Stimulated activated CD8-positive, alpha-beta memory T cell treated with anti-CD3 and anti-CD28 coated beads, Interleukin-7, amount 100 ng/mL, for 48 hours (primary cell): ENCODE measurements at places on chromosomes 13 and 19.

DNA sequence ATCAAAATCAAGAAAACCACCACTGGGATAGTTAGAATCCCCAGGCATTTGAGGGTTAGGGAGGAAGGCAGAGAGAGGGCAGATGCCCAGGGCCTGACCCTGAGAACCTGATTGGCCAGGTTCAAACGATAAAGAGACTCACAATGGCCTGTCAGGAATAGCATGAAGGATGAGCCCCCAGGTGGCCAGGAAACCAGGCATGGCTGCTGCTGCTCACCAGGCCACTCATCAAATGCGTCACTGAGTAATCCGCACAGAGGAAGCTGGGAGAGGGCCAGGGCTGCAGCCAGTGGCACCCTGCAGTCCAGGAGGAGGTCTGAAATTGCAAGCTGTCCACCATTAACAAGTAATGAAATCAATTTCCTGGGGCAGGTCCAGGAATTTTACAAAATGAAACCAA, 111.3 kb downstream of the KATNAL1 start:
- DNase-seq, result no peak

- no peak for DNase-seq
These were observed 76.6 kb upstream of the SPATA13 start for GRCh38 chr13:24083722-24084421.

GRCh38 chr19:51739466-51740213, 12.0 kb downstream of the FPR1 start:
- DNase-seq, result no peak

DNA sequence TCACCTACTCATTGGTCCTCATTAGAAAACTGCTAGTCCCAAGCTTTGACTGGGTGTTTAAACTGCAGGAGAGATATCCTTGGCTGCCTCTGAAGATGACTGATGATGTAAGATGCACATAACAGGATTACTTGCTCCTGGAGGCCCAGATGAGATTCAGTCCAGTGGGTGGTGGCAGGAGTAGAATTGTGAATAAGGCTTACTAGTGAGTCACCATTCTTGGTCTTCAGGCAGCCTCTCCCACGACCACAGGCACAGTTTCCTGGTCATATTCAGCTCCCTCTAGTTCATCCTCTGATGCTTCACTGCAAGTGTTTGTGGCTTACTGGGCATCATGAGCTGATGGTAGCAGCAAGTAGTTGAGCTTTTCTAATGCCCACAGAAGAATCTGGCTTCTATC, 12.1 kb downstream of the SERTM1 start:
- DNase-seq, result no peak

DNA sequence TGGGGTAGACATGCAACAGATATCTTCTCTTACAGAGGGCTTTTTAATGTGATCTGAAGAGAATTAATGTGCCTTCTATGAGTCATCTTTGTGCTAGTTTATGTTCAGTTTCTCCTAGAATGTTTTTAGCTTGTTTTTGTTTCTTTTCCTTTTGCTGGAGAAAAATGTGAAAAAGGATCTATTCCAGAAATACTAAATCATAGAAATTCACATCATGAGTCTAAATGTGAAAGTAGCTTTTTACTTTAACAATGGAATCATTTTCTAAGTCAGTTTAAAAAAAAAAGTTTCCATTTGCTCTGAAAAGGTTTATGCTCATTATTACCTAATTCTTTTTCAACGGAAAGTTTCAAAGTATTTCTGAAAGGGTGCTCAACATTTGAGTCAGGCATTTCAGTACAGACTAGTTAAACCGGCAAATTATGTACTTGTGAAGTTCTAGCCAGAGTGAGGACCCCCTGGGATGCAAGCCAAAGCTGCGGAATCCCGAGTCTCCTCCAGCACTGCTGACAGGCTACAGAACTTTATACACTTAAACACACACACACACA, 72.9 kb downstream of the SPATA13 start:
- no peak for DNase-seq

GRCh38 chr19:47752440-47753211, 7.3 kb downstream of the NOP53 start:
- no peak for DNase-seq

- DNase-seq, result no peak
These were observed 12.4 kb downstream of the SH2D3A start for GRCh38 chr19:6754653-6755463.

GRCh38 chr19:55690769-55691545, 15.9 kb downstream of the EPN1 start:
- DNase-seq, result no peak

DNA sequence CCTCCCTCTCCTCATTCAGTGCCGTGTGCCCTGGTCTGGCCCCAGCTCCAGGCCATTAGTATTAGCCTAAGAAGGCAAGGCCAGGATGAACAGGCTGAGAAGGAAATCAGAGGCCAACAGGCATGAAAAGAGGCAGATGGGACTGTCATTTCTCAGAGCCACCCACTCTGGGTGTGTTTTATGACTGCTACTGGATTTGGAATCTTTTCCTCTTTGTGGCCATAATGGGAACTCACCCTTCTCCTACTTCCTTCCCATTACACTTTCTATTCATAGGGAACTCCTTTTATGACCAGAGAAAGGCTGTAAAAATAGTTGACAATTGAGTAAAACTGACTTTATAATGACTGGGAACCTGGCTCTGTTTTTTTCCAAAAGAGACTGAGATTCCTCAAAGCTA, 17.7 kb downstream of the CEACAM8 start:
- no peak for DNase-seq

DNA sequence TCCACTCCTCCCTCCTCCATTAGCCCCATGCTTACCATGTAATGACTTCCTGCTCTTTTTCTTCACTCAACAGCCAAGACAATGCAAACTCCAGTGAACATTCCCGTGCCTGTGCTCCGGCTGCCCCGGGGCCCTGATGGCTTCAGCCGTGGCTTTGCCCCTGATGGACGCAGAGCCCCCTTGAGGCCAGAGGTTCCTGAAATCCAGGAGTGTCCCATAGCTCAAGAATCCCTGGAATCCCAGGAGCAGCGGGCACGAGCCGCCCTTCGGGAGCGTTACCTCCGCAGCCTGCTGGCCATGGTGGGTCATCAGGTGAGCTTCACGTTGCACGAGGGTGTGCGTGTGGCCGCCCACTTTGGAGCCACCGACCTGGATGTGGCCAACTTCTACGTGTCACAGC, 2.9 kb upstream of the PPP1R37 start:
- DNase-seq, result no peak

GRCh38 chr13:25384758-25385410, 13.1 kb downstream of the ATP8A2 start:
- no peak for DNase-seq
